ENCODE measurements at places on chromosomes 12 and 14.

- DNase-seq = no peak
These were observed 57.9 kb downstream of the ZFYVE21 start for GRCh38 chr14:103773521-103773920.

- DNase-seq = no peak
These were observed 215.6 kb downstream of the TTC8 start for GRCh38 chr14:89040080-89040459.

GRCh38 chr12:90166012-90166411, 457.4 kb upstream of the ATP2B1 start:
- no peak for DNase-seq

DNA sequence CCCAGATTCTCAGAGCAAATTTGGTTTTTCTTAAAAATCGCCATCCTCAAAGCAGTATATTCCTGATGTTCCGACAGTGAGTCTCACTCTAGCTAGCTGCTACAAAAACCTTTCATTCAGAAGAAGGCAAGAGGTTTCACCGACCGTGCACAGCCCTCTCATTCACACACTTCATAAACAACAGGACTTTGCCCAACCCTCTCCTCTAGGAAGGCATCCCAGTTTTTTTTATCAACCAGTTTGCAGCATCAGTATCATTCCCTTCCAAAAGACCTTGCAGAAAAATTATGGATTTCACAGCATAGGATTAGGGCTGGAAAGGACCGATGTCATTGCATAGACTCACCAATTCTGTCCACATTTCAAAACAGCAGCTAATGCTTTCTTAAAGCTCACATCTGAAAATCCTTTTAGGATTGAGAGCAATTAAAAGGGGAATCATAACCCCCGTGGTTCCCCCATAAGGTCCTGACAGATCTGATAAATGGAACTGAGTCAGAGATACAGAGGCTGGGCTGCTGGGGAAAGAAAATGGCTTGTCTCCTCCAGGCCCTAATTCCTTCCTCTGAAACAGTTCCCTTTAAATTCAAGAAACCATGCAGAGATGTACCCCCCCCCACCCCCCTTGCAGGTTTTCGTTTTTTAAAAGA, 597 bp downstream of the SVOP start:
- DNase-seq = no peak

GRCh38 chr14:84657911-84658310, 872.0 kb upstream of the FLRT2 start:
- no peak for DNase-seq

DNA sequence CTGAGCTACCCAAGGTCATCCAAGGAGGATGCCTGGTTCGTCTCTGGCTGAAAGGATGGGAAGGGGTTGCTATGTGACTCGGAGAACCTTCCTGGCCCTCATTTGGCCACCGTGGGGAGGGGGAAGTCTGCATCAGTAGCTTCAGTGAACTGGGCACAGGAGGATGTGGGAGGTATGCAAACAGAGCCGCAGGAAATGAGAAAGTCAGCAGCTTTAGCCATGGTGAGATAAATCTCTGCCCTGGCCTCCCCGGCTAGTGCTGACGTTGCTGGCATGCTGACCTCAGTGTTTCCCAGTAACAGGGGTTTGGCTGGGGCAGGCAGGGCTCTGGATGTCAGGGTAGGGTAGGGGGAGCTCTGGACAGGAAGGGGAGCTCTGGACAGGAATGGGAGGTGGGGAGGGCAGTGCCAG, 2.3 kb upstream of the CEBPE start:
- no peak for DNase-seq

DNA sequence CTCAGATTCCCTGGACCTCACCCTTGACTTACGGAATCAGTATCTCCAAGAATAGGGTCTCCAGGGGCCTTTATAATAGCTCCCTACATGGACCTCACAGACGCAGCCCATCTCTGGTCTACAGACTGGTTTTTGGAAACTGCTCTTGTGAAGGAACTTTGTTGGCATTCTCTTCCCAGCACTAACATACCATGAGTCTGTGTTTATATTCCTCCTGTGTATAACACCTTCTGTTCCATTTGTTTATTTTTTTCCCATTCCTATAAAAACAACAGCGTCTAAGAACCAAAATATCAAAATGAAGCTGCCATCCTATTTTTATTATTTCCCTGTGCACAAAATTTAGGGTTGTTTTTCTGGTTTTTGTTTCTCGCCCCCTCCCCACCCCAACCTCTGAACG, 131.1 kb downstream of the NEDD1 start:
- no peak for DNase-seq

DNA sequence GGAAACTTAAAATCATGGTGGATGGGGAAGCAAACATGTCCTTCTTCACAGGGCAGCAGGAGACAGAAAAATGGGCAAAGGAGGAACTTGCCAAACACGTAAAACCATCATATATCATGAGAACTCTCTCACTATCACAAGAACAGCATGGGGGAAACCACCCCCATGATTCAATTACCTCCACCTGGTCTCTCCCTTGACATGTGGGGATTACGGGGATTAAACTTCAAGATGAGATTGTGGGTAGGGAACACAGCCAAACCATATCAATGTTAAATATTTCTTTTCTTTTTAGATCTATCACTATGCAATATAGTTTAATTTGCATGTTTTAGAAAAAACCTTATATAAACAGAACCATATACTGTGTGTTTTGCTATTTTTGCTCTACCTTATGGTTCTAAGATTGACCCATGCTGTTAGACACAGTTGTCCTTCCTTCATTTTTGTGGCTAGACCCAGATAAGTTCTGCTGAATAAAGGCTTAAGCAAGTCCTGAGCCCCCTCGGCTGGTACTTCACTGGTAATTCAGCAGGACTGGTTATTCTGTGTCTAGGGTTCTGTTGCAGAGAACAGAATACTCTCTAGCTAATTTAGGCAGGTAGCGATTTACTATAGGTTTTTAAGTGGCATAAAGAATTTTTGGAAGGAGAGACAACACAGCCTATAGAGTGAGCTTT, 253.7 kb upstream of the HMGA2 start:
- no peak for DNase-seq

DNA sequence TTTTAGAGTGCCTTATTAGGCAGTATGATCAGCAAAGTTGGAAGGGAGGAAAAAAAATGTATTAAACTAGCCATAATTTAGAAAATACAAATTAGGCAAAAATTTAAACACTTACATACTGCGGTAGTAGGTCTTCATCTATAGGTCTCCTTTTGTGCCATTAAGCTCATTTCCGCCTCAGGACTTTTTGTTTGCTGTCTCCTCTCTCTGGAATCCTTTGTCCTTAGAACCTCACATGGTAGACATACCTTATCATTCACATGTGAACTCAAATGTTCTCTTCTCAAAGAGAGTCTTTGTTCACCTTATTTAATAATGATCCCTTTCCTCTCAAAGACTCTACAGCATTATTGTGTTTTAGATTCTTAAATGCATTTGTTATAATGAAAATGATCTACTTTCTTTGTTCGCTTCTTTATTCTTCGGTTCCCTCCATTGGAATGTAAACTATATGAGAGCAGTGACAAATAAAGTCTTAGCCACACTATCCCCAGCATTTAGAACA, 14.7 kb downstream of the FANCM start:
- DNase-seq = no peak

DNA sequence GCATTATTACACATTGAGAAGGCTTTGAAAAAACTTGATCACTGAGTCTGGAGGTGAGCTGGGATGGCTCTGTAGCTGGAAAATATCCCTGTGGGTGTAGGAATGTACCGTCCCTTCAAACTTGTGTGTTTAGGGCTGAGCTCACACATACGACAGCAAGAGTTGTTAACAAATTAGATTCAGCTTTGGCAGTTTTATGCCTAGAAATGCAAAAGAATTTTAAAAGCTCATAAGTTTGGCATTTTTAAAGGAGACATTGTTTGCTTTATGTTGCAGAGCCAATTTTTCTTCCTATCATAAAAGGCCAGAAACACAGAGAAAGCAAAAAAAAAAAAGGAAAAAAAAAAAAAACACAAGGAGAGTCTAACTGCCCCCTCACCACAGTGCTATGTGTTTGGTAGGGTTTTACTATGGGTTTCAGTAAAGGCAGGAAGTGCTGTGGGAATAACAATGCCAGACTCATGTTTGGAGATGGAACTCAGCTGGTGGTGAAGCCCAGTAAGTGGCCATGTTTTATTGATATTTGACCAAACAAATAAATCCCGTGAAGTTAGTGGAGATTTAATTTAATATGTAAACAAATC, 78.4 kb downstream of the DAD1 start:
- DNase-seq = no peak

DNA sequence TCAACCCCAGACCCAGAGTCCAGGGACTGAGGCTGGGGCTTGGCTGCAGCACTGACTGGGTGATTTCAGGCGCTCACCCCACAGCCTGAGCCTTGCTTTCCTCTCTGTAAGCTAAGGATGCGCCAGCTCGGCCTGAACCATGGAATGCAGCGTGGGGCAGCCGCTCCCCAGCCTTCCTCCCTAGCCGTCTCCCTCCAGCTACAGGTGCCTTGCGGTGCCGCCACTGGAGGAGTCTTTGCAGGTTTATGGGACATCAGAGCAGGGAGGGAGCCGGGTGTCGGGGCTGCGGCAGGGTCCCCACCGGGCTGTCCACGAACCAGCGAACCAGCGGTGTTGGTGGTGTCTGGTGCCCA, 19.4 kb downstream of the PPP2R5C start:
- no peak for DNase-seq

DNA sequence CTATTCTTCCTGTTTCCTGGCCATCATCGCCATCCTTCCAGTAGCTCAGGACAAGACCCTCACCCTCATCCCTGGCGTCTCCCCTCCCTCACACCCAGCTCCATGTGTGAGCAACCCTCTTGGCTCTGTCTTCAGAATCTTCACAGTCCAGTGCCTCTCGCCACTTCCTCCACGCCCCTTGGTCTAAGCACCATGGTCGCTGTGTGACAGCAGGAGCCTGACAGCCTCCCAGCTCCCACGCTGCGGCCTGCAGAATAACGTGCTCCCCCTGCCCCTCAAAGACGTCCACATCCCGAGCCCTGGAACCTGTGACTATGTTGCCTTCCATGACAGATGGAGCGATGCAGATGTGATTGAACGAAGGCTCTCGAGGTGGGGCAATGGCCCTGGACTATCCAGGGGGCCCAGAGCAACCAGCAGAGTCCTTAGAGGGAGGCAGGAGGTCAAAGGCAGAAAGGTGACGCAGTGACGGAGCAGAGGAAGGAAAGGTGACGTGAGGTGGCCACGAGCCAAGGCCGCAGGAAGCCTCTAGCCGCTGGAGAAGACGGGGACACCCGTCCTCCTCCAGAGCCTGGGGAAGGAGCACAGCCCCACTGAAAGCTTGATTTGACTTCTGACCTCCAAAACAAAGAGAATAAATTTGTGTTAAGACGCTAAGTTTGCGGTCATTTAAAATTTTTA, 139.8 kb downstream of the CALM1 start:
- no peak for DNase-seq

- no peak for DNase-seq
These were observed 28.8 kb downstream of the CCNK start for GRCh38 chr14:99509871-99510555.

DNA sequence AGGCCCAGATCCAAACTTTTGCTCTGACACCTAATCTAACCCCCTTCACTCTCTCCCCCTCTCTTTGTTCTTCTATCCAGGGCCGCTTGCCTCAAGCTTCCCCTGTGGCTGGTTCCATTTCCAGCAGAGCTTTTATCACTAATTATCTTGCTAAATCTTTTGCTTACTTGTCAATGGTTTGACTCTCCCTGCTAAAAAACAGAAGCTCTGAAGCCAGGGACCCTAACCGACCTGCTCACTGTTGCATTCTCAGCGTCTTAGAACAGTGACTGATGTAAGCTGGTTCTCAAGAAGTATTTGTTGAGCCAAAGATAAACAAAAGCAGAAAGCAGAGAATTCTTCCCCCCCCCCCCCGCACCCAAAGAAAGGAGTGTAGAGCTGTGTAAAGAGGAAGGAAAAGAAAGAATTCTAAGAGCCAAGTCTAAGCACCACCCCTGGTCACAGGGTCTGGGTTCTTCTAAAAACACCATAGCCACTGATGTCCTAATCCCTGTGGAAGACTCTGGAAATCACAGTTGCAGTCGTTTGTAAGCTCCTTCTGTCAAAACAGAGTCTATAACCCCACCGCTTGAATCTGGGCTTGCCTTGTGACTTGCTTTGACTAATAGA, 385.8 kb downstream of the MED13L start:
- DNase-seq = no peak

GRCh38 chr14:63867933-63868921, 15.4 kb downstream of the SYNE2 start:
- DNase-seq = no peak

GRCh38 chr14:90061685-90062126, at the start of gene KCNK13:
Gene KCNK13, plus strand, starts transcription at chr14:90061994. Its CDS starts 212 bp downstream, at chr14:90062206.
- no peak for DNase-seq

DNA sequence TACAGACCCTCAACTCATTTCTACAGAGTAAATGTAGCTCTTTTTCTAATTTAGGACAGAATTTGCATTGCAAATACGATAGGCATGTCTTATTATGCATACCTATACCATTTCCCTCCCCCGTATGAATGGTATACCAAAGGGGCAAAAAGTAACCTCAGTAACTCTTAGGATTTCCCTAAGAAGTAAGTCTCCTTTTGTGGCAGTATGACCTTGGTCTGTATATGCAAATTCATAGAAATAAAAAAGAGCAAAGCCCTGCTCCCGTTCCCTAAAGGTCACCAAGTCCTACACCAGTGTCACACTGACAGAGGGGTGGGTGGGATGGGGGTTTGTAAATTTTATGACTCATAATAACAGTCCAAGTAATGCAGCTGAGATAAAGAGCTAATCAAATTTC, 365.8 kb upstream of the CCDC196 start:
- DNase-seq = no peak

GRCh38 chr14:50669441-50669986, 1.4 kb upstream of the SAV1 start:
- no peak for DNase-seq

DNA sequence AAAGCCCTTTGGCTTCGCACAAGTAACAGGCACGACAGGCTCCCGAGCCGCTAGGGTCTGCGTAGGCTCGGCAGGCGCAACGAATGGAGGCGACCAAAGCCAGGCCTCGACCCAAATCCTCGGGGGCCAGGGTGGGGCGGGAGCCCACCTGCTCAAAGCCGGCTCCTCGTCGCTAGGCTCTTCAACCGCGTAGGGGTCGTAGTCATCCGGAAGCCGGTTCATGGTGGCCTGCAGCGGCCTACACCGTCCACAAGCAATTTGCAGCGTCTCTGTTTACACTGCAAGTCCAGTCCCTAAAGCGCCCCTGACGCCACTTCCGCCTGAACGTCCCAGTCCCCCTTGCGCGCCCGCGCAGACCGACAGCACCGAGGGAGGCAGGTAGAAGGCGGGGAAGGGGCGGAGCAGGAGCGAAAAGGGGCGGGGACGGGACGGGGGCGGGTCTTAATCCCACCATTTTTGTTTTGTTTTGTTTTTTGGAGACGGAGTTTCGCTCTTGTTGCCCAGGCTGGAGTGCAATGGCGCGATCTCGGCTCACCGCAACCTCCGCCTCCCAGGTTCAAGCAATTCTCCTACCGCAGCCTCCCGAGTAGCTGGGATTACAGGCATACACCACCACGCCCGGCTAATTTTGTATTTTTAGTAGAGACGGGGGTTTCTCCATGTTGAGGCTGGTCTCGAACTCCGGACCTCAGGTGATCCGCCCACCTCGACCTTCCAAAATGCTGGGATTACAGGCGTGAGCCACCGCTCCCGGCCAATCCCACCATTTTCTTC, at the start of gene EAPP:
EAPP (minus strand) TSS at position 295 of the 774 bp plus-strand sequence; CDS start at position 222, 73 bp downstream.
- DNase-seq = peak; percentile 94

All from activated gamma-delta T cell treated with Interleukin-2 at 50 U/mL for 16 hours (primary cell).